ENCODE measurements at places on chromosomes 6 and 20.

DNA sequence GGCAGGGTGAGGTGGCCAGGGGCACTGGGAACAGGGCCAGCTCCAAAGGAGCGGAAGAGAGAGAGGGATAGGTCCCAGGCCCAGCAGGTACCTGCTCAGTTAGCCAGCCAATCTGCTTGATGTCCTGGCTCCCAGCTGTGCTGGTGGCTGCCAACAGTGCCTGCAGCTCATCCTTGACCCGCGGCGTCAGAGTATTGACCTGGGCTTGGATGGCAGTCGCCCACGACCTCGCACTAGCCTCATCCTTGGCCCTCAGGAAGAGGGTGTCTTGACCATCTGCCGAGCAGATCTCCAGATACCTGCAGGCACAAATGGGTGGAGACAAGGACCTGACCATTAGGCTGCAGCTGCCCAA is 11.1 kb upstream of the CDK5RAP1 start:
- DNase-seq, result no peak

- no peak for DNase-seq
These were observed 148.9 kb upstream of the PHACTR1 start for GRCh38 chr6:12567682-12568081.

DNA sequence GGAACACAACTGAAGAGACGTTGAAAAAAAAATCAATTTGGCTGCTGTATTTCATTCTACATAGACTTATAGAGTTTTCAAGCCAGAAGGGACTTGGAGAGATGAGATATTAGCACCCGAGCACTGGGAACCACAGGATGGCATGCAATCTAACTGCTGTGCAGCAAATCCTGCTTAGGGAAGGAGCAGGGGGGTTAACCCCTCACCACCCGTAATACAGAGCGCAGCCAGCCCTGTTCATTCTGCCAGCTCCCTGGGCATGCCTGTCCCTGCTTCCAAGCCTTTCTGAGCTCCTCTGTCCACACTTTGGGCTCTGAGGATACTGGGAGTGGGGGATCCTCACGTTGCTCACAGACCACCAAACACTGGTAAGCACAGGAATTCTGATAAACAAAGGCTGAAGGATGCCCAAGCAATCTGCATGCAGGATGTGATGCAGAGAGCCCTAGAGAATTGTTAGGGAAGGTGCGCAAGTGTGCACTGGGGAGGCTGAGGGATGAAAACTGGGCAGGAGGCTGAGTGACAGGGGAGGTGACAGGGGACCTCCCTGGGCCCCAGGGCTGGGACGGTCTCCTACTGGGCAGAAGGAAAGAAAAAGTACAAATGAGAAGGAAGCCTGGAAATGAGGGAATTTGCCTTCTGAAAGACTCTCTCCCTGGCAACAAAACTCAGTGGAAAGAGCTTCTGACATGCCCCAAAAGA is 34.0 kb downstream of the CPNE5 start:
- DNase-seq, result no peak

GRCh38 chr6:141464490-141464889 is 668.2 kb upstream of the GJE1 start:
- DNase-seq, result no peak

DNA sequence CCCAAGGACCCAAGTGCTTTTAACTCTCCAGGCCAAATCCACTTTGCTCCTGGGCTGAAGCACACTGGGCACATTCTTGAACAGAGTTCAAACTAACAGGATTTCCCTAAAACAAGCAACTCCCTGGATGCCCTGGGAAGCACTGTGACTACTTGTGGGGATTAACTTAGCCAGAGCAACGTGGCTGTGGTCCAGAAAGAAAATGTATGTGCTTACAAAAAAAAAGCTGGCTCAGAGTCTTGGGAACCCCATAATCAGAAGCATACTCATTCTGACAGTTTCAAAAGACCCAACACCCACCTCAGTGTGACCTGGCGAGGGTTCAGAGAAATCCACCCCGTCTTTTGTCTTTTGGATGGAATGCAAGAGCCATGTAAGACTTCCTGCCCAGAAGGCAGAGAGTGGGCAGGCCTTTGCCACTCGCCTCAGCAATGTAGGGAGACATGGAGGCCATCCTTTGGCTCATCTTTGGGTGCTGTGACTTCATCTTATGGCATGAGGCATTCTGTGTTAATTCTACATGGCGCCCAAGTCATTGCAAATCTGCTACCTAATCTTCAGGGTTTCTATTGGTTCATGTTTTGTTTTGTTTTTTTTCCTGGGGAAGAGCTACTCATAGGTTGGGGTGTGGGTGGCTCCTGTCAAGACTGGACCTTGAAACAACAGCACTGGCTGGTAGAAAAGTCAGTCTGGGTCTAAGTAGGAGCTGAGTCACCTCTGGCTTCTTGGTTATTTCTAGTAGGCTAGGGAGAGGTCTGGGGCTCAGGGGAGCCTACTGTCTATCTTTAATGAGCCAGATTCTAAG is 248.6 kb upstream of the SUPT3H start:
- DNase-seq, result no peak

Measured in activated CD8-positive, alpha-beta memory T cell treated with anti-CD3 and anti-CD28 coated beads for 1 hour (primary cell).